ENCODE measurements at places on chromosomes 6 and 20. TPM values are rescaled to one million over a fixed set of nuclear protein-coding genes. Genes with fewer than 3 reads are reported as not detected.
A peak's percentile ranks its signal among the peaks of the same experiment; 100 is the strongest.

DNA sequence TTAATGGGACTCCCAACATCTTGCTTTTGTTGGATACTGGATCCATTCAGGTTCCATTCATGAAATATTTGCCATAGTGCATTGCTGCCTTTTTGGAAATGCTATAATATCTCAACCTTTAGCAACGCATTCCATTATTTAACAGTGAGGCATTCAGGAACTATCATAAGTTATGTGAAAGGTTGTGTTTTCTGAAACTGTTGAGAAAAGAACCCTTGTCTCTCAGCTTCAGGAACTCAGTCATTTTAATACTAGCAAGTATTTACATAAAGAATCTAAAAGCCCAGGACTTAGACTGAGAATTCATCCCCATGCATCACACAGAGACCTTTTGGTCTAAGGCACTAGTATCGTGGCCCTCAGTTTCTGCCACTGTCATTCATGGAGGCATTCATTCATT, 24.9 kb upstream of the SASH1 start:
- no peak for DNase-seq

GRCh38 chr6:141562186-141562811, 570.4 kb upstream of the GJE1 start:
- no peak for DNase-seq

Gene MLIP
- total RNA-seq = 2.0 TPM

DNA sequence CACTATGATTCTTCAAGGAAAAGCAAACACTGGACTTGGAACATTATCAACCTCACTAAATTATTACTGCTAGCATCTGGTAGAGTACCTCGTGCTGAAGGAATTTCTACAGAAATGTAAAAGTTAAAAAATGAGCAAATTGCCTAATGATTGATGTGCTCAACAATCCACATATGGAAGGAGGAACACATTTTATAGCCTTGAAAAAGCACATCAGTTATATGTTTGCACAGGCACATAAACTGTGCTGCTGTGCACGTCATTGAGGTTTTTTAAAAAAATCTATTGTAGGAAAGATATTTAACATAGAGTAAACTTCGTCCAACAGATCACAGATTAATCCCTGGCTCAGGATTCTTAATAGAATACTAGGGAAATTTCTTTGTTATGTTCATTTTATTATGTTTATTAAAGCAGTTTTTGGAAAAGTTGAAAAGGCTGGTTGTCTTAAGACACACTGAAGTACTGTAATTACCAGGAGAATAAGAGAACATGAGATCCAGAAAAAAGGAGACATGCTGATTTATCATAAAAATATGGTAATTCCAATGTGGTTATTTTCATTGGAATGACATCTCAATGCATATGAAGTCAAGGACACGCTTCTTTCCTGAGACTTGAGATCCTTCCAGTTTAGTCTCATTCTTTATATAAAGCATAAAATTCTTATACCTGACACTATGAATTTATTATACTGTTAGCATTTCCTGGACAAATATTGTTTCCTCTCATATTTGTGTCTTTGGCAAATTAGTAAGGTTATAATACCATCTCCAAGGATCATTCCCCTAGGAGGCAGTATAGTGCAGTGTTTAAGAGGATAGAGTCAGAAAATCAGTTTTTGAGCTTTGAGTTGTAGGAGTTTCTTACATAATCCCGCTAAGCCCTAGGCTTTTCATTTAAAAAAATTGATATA, 511.1 kb downstream of the TENT5A start:
- no peak for DNase-seq

- DNase-seq = no peak
Measured at GRCh38 chr20:6812530-6812929, 45.0 kb downstream of the BMP2 start.

DNA sequence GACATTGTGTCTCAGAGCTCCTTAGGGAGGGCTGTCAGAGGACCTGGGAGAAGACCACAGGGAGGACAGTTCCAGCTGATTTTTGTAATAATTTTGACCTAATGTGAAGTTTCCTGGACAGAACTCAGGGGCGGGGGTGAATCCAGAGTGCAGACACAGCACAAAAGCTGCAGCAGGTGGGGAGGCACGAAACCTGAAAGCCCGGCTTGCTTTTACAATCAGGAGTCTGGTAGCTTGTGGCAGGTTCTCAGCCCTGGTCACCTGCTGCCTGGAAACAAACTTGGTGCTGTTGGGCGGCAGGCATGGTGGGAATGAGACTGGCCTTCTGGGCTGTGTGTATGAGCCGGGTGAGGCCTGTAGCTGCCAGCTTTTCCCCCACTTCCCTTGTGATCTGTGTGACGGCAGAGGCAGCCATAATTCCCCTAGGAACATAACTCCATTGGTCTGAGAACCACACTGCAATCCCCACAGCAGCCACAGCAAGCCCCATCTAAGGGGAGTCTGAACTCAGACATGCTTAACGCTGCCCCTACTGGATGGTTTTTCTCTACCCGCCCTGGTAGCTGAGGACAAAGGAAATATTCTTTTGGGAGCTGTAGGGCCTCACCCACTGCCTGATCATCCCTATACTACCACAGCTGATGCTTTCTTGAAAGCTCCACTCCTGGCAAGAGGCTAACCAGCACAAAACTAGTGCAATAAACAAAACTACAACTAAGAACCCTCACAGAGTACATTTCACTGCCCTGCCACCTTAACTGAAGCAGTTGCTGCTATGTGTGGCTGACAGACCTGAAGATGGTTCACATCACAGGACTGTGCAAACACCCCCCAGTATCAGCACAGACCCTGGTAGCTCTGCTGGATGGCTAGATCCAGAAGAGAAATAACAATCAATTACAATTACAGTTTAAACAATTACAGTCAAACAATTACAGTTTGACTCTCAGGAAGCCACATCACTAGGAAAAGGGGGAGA, 1055.1 kb upstream of the GJE1 start:
- DNase-seq = no peak

GRCh38 chr20:32357869-32358631, at the start of gene ASXL1:
TSS of gene ASXL1 (plus strand) at chr20:32358331. CDS start at chr20:32358776, 445 bp downstream.
- DNase-seq = peak; percentile 94

GRCh38 chr6:40721271-40721952, 134.2 kb upstream of the LRFN2 start:
- no peak for DNase-seq
